ENCODE measurements at places on chromosomes 3 and 15. TPM values are rescaled to one million over a fixed set of nuclear protein-coding genes. Genes with fewer than 3 reads are reported as not detected.

The FEZF2 gene
- total RNA-seq: not detected

The CMTM7 gene
- total RNA-seq: 7.1 TPM

The POPDC2 gene
- total RNA-seq: not detected

The RHO gene
- total RNA-seq: not detected

The STARD5 gene
- 7.2 TPM for total RNA-seq

DNA sequence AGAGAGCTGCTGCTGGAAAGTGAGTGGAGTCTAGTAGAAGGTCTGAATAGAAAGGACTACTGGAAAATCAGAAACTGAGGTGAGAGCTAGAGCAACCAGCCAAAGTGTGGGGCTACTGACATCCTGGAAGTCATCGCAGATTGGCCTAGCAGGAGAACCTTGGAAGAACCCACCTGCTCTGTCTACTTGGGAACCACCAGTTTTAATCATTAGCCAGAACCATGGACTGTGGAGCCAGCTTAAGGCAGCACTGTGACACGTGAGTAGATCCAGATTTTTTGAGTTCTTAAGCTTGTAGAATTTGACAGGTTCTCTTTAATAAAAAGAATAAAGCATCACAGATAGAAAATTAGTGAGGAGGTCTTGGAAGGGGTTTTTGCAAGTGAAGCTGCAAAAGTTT is 179.1 kb upstream of the PEX5L start:
- no peak overlapping the region for H3K27ac ChIP-seq
- no peaks in the 10 kb centered on the region for H3K27me3 ChIP-seq
- no peak overlapping the region for H3K4me3 ChIP-seq
- no peaks in the 10 kb centered on the region for H3K4me1 ChIP-seq

- H3K4me1 ChIP-seq: peaks cover 23% of the 10 kb centered on the region
- no peaks in the 10 kb centered on the region for H3K36me3 ChIP-seq
- peak; percentile 22 for DNase-seq
- no peak overlapping the region for H3K27ac ChIP-seq
Observed at GRCh38 chr3:69867941-69868505, 128.8 kb downstream of the MITF start.

- no peak overlapping the region for H3K4me3 ChIP-seq
- no peaks in the 10 kb centered on the region for H3K36me3 ChIP-seq
- DNase-seq: no peak
- H3K27ac ChIP-seq: no peak overlapping the region
Observed at GRCh38 chr3:89847955-89848354, 740.5 kb downstream of the EPHA3 start.

GRCh38 chr3:126522363-126522788 is 1.6 kb upstream of the CHST13 start:
- H3K27ac ChIP-seq: no peak overlapping the region
- H3K27me3 ChIP-seq: 0 out of 2 replicates have a peak, but pooled peaks cover 20% of the 10 kb centered on the region
- H3K36me3 ChIP-seq: no peaks in the 10 kb centered on the region
- peak; percentile 68 for DNase-seq

GRCh38 chr15:32840507-32841245 is 122.9 kb downstream of the GREM1 start:
- no peaks in the 10 kb centered on the region for H3K27me3 ChIP-seq
- peaks cover 66% of the 10 kb centered on the region for H3K4me1 ChIP-seq
- peak; percentile 63 for DNase-seq
- H3K4me3 ChIP-seq: peak overlapping the region; percentile 56

DNA sequence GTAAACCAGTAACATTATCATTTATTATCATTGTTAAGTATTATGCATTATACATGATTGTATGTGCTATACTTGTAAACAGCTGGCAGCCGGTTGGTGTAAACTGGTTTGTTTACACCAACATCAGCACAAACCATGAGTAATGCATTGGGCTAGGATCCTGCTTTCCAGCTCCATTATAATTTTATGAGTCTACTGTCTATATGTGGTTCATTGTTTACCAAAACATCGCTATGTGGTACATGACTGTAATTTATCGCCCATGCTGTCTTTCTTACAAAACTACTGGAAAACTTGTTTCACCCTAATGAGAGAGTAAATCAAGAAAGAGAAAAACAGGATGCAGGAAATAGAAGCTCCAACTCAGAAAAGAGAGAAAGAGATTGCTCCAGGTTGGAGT is 224.8 kb upstream of the CBLB start:
- DNase-seq: no peak
- H3K27me3 ChIP-seq: no peaks in the 10 kb centered on the region
- H3K4me3 ChIP-seq: no peak overlapping the region
- peaks cover 7% of the 10 kb centered on the region for H3K4me1 ChIP-seq
- H3K27ac ChIP-seq: no peak overlapping the region

DNA sequence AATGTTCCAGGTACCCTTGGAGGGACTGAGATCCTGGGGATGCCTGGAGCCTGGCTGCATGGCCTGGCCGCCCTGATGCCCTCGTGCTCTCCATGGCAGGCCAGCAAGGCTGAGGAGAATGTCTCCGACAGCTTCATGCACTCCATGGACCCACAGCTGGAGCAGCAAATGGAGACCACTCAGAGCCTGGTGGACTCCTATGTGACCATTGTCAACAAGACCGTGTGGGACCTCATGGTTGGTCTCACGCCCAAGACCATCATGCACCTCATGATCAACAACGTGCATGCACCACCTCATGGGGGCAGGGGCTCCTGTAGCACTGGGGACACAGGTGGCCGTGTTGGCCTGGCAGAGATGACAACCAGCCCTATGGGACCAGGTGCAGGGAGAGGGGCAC is 19.7 kb downstream of the GOLGA6A start:
- no peak overlapping the region for H3K27ac ChIP-seq
- H3K4me3 ChIP-seq: no peak overlapping the region
- no peaks in the 10 kb centered on the region for H3K4me1 ChIP-seq
- no peaks in the 10 kb centered on the region for H3K36me3 ChIP-seq

DNA sequence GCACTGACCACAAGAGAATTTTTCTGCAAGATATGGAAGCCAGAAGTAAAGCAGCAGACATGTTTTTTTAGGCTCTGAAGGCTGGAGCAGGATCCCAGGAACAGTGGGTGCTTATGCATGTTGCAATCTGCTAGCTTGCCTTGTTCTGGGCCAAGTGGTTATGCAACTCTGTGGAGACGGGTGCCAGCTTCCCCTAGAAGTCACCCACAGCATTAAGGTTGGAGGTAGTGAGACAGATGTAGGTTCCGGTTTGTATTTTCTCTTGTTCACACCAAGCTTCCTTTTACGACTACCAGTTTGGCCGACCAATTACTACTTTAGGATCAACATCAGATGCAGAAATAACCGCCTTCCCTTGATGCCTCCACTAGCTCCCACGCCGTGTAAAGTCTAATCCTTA is 11.1 kb downstream of the DPH3 start:
- H3K4me1 ChIP-seq: no peaks in the 10 kb centered on the region
- no peak overlapping the region for H3K4me3 ChIP-seq
- no peaks in the 10 kb centered on the region for H3K27me3 ChIP-seq
- no peaks in the 10 kb centered on the region for H3K36me3 ChIP-seq

GRCh38 chr3:149898771-149899170 is 71.9 kb downstream of the PFN2 start:
- no peak overlapping the region for H3K4me3 ChIP-seq
- no peak overlapping the region for H3K27ac ChIP-seq
- H3K36me3 ChIP-seq: peaks cover 5% of the 10 kb centered on the region
- no peaks in the 10 kb centered on the region for H3K27me3 ChIP-seq
- peaks cover 15% of the 10 kb centered on the region for H3K4me1 ChIP-seq

GRCh38 chr15:94600505-94600904 is 369.1 kb downstream of the MCTP2 start:
- no peak overlapping the region for H3K27ac ChIP-seq
- H3K36me3 ChIP-seq: no peaks in the 10 kb centered on the region
- H3K4me3 ChIP-seq: no peak overlapping the region
- no peaks in the 10 kb centered on the region for H3K27me3 ChIP-seq
- H3K4me1 ChIP-seq: no peaks in the 10 kb centered on the region

- no peaks in the 10 kb centered on the region for H3K36me3 ChIP-seq
- no peak for DNase-seq
- H3K4me3 ChIP-seq: no peak overlapping the region
- peaks cover 8% of the 10 kb centered on the region for H3K4me1 ChIP-seq
- no peaks in the 10 kb centered on the region for H3K27me3 ChIP-seq
- H3K27ac ChIP-seq: no peak overlapping the region
Observed at GRCh38 chr15:68627995-68628394, 49.2 kb downstream of the CORO2B start.

All from GM23248 (cell line).